ENCODE measurements at places on chromosomes 7 and 10.

GRCh38 chr10:59283456-59284091, 78.8 kb downstream of the FAM13C start:
- no peak for DNase-seq

DNA sequence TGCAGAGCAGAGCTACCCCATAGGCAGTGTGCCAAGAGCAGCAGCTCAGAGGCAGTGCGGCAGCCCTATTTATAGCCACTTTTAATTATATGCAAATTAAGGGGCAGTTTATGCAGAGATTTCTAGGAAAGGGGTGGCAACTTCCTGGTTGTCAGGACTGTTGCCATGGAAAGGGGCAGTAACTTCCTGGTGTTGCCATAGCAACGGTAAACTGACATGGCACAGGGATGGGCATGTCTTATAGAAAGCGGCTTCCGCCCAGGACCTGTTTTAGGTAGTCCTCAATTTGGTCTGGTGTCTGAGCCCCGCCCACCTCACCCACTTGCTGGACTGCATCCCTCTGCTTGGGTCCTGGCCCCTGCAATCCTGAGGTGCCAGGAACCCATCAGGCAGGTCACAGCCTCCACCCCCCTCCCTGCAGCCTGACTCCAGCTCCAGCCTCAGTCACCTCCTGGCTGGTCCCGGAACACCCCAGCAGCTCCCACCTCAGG, 115.8 kb downstream of the TMEM130 start:
- peak; percentile 35 for DNase-seq

GRCh38 chr7:11485636-11486035, 346.4 kb downstream of the THSD7A start:
- DNase-seq: no peak

- DNase-seq: peak; percentile 68
Measured at GRCh38 chr10:61900829-61901792, at the start of gene ARID5B. Gene ARID5B (plus strand): TSS chr10:61901699. CDS start chr10:61901710, 11 bp downstream.

DNA sequence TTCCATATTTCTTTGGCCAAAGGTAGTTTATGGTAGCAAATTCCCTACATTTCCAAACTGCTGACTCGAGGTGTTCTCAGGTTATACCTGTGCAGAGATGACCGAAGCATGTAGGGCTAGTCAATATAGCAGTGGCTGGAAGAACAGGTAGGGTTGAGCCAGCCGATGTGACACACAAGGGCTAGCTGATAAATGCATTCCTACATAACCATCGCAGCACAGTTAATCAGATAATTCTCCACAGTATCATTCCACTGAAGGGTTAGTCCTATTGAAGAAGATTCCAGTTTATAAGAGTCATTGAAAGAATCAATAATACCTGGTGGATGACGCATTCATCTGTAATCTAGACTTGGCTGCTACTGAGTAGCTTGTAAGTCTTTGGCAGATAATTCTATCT, 220.0 kb downstream of the KIF20B start:
- DNase-seq: peak; percentile 95

- no peak for DNase-seq
Measured at GRCh38 chr7:85176197-85176596, 10.7 kb downstream of the SEMA3D start.

DNA sequence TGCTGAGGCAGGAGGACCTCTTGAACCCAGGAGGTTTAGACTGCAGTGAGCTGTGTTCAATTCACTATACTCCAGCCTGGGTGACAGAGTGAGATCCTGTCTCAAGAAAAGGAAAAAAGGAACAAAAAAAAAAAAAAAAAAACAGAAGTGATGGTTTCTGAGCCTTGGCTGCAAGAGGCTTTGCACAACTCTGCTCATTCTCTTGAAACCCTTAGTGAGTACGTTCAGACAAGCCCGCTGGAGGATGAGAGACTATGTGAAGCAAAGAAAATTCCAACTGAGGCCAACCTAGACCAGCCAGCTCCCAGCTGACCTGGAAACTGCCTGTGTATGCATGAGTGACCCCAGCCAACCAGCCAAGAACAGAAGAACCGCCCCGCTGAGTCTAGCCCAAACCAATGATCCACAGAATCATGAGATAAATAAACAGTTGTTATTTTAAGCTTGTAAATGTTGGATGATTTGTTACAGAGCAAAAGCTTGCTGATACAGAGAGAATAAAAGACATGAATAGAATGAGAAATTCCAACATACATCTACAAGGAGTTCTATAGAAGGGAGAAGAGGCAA, 50.6 kb upstream of the FZD9 start:
- DNase-seq: no peak

DNA sequence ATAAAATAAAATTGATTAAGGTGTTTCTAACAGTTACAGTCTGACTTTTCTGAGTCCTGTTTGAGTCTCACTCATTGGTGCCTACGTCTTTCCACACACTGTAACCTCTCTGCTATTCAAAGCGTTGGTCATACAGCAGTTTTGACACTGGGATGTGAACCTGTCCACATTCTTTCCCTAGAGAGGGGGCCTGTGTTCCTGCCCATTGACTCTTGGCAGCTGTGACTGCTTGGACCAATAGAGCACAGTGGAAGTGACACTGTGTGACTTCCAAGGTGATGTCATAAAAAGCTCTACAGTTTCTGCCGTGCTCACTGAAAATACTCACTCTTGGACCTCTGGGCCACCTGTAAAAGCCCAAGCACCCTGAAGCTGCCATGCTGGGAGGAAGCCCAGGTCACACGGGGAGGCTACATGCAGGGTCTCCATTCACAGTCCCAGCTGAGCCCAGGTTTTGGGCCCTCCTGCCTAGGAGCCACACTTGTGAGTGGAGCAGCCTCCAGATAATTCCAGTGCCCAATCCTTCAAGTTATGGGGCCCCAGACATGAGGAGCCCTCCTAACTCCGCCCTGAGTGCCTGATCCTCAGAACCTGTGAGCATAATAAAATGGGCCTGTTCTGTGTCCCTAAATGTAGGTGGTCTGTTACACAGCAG, 704 bp upstream of the ANTXRL start:
- DNase-seq: no peak

DNA sequence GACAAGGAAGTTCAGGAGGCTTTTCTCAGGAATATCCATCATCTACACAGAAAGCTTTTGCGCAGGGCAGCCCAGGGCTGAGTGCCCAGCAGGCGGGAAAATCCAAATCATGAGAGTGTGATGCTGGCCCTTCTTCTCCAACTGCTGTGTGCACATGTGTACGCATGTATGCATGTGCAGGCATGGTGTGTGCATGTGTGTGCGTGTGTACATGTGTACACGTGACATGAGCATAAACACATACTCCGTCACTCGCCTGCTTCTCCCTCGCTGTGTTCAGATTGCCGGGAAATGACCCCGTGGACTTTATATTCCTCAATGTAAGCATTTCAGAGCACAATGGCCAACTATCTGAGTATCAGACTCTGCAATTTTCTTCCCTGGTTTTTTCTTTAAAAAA, 85.1 kb downstream of the PRPF18 start:
- DNase-seq: no peak

DNA sequence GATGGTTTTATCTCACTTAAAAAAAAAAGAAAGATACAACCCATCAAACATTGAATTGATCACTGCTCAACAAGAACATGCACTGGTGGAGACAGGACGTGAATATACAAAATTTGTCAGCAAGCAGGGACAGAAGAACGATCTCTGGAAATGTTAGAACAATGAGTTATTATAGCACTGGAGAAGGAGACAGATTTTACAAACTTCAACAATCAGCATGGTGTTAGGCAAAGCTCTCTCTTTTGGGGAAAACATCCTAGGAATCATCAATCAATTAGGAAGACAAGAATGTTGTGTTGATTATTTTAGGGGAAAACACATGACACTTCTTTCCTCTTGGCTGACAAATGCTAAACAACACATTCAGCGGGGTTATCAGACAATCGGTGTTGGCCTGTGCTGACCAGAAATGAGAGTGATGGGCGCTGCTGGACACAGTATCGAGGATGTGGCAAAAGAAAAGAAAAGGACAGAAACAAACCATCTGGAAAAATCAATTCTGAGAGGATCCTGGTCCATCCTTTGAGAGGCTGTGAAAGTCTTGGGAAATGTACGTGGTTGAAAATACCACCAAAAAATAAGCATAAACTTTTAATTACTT, 103.9 kb downstream of the RAPGEF5 start:
- no peak for DNase-seq

DNA sequence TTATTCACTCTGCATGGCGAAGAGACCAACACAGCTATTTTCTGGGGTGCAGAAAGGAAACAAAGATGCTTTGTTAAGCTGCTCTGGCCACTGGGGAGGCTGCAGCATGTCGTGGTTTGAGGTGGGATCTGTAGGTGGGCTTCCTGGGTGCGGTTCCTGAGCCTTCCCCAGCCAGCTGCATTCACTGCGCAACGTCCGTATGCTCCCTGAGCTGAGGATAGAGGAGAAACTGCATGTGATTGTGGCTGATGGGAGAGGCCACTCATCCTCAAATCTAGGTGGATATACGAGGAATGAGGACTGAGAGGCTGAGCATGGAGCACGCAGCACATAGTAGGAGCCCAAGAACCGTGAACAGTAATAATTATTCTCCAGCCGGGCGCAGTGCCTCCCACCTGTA, 9.9 kb upstream of the DNAAF5 start:
- no peak for DNase-seq

DNA sequence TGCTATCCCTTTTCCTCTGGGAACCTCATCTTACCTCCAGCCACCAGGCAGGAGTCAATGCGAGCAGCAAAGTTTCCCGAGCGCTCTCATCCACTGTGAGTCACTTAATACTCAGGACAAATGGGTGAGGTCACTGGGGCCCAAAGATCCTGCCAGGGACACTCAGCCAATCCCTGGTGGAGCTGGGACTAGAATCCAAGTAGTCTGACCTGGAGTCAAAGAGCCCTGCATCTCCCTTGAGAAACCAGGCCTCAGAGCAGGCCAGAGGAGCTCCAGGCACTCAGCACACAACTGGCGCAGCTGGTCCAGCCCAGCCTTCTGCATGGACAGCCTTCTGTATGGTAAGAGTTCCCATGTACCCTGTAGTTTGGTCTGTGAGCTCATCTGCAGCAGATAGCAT, 142.3 kb downstream of the MAPK8 start:
- no peak for DNase-seq

GRCh38 chr7:22694597-22695207, 32.3 kb upstream of the IL6 start:
- no peak for DNase-seq

DNA sequence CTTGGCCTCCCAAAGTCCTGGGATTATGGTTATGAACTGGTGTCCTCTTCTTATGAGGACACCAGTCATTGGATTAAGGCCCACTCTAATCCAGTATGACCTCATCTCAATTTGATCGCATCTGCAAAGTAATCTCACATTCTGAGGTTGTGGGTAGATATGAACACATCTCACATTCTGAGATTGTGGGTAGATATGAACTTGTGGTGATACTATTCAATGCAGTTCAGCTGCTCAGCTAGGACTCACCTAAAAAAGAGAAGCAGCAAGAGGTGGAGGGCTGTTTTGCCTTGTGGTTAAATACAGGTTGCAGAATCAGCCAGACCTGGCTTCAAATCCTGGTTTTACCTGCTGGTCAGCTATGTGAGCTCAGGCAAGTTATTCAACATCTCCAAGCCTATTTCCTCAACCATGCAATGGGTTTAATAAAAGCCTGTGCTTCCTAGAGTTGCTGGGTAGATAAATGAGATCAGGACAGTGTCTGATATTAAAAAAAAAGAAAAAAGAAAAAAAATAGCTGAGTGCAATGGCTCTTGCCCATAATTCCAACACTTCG, 8.5 kb upstream of the BAG3 start:
- no peak for DNase-seq

- no peak for DNase-seq
Measured at GRCh38 chr10:69089638-69090599, 2.0 kb downstream of the SRGN start.

GRCh38 chr10:65581426-65582026, 1344.3 kb upstream of the LRRTM3 start:
- no peak for DNase-seq

- no peak for DNase-seq
Measured at GRCh38 chr7:38127216-38128207, 50.5 kb upstream of the STARD3NL start.

DNA sequence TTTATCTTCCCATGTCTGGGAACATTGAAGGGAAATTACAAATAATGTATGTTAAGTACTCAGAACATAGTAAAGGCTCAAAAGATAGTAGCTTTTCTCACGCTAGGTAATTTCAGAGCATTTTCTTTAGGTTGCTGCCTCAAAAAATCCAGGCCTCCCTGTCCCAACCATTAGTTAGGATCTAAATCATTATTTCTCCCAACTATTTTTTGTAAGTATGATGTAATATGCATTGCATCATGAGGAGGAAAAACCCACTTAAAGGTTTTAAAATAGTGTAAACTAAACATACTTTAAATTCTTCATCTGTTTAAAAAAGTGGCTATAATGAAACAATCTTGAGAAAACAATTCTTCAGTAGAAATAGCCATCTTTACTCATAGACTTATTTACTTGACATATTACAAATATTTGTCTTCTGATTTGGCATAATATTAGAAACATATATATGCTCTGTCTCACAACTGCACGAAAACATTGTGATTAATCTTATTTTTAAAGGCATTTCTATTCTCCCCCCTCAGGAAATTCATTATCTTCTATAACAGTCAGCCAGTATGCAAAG, 329.3 kb downstream of the ELMO1 start:
- DNase-seq: no peak

- DNase-seq: no peak
Measured at GRCh38 chr7:26185131-26185843, 15.3 kb downstream of the HNRNPA2B1 start.

GRCh38 chr10:132004052-132004451, 22.3 kb upstream of the BNIP3 start:
- no peak for DNase-seq

GRCh38 chr10:128914681-128915080, 552.4 kb upstream of the MGMT start:
- DNase-seq: no peak

GRCh38 chr10:60023155-60023877, 117.0 kb upstream of the CCDC6 start:
- DNase-seq: no peak

DNA sequence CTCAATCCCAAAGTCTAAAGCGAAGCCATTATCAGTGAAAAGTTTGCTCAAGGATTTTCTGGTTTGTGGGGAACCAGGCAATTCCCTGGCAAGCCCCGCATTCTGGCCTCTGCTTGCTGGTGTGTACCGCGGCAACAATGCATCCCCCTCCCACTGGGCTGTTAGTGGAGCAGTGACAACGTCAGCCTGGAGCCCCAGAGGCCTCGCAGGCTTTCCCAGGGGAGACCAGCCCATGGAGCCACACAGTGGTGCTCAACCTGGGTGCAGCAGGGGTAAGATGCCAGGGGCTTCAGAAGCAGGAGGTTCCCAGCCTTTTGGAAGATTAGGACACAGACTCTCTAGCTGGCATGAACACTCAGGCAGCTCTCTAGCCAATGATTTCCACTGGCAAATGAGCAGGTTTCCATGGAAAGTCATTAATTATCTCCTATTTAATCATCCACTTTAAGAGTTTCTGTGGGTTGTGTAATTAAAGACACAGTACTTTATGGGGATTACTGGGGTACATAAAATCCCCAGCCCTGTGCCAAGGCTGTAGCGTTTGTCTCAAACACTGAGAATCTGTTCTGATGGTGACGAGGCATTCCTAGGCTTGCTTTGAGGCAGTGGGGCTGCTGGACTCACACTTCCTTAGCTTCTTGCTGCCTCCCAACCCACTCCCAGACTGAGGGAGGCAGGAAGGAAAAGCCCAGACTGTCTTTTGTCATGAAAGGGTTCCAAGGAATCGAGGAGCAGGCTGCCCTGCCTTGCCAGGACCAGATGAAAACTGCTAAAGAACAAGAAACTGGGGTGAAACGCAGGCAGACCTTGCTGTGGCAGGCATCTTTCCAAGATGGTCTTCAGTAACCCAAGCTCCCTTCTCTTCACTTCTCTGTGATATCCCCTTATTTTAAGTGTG, 411.9 kb upstream of the SHH start:
- DNase-seq: no peak

Data from HCT116 (cell line).